ENCODE measurements at places on chromosomes 11 and 22.

GRCh38 chr22:36768616-36769015 is 7.3 kb downstream of the IFT27 start:
- no peak for DNase-seq

DNA sequence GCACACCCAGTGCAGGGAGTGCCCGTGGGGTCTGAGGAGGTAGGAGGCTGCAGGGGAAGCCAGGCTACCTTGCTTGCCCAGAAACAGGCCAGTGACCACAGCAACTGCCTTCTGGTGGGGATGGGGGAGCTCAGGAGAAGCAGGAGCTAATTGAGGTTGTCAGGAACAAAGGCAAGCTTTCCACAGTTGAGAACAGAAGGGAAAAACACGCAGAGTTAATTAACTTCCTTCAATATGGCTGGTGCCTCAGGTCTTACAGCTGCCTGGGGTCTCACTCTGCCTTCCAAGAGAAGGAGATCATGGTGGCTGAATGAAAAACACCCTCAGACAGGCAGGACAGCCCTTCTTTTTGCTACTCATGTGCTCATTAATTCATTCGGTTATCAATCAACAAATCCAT is 127.9 kb upstream of the SYT13 start:
- no peak for DNase-seq

DNA sequence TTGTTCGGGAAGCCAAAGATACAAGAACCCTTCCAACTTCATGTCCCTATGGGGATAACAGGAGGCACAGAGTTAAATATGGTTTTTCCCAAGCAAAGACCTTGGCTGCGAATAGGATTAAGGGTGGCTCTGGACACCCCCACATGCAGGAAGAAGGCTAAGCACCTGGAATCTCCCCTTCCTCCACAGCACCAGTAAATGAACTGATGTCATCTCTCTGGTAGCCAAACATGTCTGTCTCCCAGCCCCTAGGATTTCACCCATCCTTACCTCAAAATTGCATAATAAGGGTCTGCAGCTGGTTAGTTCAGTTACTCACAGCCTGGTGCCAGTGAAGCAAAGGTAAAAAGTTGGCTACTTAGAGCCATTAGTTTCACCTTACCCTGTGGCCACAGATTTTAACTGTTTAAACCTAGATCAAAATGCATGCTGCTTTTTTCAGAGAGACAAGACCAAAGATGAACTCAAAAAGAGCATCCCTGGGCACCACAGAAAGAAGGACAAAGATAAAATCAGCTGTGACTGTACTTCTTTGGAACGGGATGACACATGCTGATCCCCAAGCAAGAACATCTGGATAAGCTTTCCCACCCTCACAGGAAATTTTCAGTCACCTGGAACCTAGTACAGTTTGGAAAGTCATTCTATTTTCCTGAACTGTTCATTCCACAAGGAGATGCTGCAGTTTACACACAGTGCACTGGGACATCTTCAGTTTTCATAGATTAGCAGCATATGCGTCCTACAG is 77.2 kb upstream of the AKIP1 start:
- peak; percentile 56 for DNase-seq

DNA sequence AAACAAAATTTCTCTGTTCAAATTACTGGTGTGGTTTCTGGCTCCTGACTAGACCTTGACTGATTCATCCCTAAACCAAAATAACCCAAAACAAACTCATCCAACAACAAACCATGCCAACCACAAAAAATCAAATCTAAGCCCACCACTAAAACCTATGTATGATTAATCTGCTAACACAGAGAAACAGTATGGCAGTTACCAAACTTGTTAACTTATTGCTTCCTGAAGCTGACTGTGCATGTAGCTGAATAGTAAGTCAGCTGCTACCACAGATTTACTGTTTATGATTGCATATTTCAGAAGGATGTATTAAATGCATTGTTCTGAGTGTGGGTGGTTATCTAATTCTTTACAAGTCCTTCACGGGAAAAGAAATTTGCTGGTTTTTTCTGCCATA is 231.1 kb downstream of the SWAP70 start:
- no peak for DNase-seq

GRCh38 chr22:46661221-46661851 is 41.1 kb downstream of the GRAMD4 start:
- DNase-seq: no peak

- no peak for DNase-seq
These were observed 24.4 kb downstream of the ADAMTS8 start for GRCh38 chr11:130403967-130404366.

- DNase-seq: peak; percentile 97
These were observed at the start of gene CCDC89 for GRCh38 chr11:85685820-85686459. CCDC89 (minus strand) TSS chr11:85686195; CDS start chr11:85686130, 65 bp downstream.

- no peak for DNase-seq
These were observed 12.3 kb downstream of the ARFGAP3 start for GRCh38 chr22:42844756-42845155.

GRCh38 chr11:34891611-34892010 is 24.6 kb downstream of the APIP start:
- DNase-seq: no peak

DNA sequence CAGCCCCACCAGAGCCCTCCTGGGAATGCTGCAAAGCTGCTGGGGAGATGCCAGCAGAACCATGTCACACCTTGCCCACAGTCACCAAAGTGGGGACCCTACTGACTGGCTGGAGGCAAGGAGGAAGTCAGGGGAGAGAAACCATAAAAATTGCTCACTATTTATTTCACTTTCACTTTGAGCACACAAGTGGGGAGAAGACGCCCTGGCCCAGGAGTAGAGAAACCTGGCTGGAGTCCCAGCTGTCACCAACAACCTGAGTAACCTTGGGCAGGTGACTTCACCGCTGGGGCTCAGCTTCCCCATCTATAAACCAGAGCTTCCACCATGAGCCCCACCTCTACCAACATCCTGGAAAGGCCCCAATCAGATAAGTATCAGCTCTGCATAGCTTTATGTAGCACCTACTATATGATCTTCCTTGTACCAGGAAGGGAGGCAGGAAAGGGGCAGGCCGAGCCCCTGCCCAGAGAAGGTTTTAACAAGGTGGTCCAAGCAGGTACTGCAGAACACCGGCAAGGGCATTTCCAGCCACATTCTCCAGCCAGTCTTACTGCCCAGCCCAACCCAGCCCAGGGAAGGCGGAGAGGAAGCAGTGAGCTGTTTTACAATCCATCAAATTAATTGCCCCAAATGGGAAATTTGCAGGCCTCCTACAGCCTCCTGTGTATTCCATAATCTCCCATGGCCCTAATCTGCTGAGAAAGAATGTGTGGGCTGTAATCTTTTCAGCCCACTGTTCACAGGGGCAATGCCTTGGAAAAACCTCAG is 27.6 kb downstream of the PLEKHA7 start:
- no peak for DNase-seq

- no peak for DNase-seq
These were observed 14.1 kb upstream of the B3GNT6 start for GRCh38 chr11:77019976-77020595.

DNA sequence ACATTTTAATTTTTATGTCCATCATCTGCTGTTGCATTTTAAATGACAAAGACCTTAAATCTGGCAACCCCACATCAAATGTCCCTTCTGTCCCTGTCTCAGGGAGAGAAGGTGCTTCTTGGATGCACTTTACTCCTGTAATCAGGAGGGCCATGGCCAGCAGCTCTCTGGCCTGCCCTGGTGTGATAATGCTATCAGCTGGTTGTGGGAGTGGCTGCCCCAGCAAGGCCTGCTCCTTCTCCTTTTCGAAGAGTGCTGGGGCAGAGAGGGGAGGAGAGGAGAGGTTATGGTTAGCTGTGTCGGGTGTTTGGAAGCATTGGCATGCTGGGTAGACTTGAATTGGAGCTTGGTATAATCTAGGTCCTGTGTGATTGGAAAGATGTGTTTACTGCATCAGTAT is 12.8 kb downstream of the TNRC6B start:
- DNase-seq: no peak

DNA sequence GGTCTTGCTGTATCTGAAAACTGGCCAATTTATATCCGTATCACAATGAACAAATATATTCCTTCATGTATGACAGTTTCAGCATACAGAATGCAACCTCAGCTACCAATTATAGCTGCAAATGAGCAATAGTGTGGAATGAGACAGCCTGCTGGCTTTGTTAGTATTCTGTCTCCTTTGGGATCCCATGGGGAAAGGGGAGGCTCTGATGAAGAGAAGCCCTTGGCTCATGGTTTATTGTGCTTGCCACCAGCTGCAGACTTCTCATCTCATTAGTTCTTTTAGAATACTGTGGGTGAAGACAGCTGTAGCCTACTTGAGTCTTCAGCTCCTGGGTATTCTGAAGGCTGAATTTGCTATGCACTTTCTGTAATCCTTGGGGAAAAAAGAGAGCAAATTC is 42.4 kb downstream of the PITPNB start:
- DNase-seq: peak; percentile 72

DNA sequence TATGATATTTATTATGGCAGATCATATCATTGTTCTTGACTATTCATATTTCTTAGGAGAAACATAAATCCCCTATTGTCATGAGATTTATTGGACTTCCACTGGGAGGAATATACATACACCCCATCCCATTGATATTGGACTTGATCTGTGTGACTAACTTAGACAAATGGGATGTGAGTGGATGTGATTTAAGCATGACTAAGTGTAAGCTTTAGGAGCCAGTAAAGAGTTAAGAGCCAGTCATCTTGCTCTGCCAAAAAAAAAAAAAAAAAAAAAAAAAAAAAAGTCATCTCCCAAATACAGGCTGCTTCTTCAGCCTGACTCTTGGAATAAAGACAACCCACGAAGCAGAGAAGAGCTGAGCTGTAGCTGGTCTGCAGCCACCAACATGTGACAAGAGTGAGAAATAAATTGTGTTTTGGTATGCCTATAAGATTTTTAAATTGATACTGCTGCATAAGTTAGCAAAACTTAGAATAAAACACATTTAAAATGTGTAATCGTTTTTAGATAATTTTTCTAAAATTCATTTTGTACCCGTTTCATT is 595.0 kb upstream of the LRRC4C start:
- no peak for DNase-seq

- DNase-seq: no peak
These were observed 15.4 kb downstream of the TCIRG1 start for GRCh38 chr11:68053981-68054812.

GRCh38 chr11:2157294-2158040 is 3.5 kb downstream of the INS start:
- DNase-seq: no peak

GRCh38 chr11:86459682-86460460 is 85.2 kb downstream of the CCDC81 start:
- peak; percentile 66 for DNase-seq

DNA sequence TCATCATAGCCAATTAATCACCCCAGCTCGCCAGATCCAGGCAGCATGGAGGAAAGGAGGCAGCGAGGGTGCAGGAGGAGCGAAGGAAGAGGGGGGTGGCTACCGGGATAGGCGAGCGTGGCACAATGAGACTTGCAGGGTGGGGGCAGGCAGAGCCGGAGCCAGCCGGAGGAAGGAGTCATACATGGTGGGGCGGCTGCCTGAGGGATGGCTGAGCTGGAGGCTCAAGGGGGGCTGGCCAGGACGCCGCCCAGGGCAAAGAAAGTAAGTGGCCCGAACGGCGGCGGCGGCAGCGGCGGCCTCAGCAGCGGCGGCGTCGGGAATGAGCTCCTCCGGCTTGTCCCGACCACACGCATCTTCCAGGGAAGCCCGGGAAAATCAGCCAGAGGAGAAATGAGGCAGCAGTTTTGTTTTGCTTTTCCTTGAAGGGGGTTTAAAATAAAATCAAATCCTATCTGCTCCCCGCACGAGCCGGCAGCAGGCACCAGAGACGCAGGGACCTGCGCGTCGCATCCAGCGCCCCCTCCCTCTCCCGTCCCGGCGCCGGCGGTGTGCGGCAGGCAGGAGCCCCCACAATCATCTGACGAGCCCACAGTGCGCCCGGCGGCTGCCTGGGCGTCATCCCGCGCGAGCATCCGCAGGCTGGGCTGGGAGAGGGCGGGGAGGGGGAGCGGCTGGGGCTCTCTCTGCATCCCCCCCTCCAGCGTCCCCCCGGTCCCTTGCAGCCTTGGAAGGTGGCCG is 263.6 kb downstream of the CTTN start:
- peak; percentile 32 for DNase-seq

GRCh38 chr11:65069217-65069616 is 10.9 kb upstream of the NAALADL1 start:
- DNase-seq: no peak
